ENCODE measurements at places on chromosomes 11 and 22. TPM values are rescaled to one million over a fixed set of nuclear protein-coding genes. Genes with fewer than 3 reads are reported as not detected.

DNA sequence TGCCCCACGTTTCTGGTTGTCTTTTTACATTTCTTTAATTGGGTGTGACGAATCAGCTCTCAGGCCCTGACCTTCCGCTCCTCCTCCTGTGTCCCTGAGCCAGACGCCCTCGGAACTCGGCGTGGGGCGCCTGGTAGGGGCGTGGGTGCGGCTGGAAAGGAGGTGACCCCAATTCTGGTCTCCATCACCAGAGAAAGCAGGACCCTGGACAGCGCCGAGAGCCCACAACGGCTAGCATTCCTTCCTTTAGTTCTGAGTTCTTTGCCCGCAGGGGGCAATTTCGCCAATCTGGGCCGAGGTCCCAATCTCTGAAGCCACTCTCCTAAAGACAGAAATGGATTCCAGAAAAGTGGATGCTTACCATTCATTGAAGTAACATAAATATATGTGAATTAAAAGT, 11.7 kb upstream of the RBMXL2 start:
- H3K4me1 ChIP-seq: no peaks in the 10 kb centered on the region
- peaks cover 11% of the 10 kb centered on the region for H3K27me3 ChIP-seq
- DNase-seq: no peak
- no peak overlapping the region for H3K4me3 ChIP-seq
- H3K27ac ChIP-seq: no peak overlapping the region
- H3K36me3 ChIP-seq: no peaks in the 10 kb centered on the region

DNA sequence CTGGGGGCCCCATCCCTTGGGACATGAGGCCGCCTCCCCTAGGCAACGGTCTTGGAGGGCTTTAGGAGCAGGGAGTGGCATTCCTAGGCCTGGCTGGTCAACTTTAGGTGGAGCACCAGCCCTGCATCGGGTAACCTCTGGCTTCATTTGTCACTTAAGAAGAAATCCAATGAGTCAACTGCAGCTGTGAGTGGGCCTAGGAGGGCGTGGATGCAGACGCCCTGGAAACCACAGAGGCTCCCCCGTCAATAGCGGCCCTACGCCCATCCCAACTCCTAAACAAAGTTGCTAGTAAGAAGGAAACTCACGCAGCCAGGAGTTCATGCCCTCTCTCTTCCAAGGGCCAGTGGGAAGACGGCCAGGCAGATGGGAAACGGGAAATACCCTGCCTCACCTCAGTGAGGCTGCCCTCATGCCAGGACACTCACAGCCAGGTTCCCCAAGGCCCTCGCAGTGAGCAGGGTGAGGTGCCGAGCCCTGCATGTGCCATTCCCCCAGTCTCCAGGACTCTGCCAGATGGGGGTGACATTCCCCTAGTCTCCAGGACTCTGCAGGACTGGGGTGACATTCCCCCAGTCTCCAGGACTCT, 20.8 kb downstream of the BID start:
- DNase-seq: no peak
- no peaks in the 10 kb centered on the region for H3K36me3 ChIP-seq
- H3K27ac ChIP-seq: no peak overlapping the region
- no peak overlapping the region for H3K4me3 ChIP-seq
- H3K4me1 ChIP-seq: peaks cover 6% of the 10 kb centered on the region

DNA sequence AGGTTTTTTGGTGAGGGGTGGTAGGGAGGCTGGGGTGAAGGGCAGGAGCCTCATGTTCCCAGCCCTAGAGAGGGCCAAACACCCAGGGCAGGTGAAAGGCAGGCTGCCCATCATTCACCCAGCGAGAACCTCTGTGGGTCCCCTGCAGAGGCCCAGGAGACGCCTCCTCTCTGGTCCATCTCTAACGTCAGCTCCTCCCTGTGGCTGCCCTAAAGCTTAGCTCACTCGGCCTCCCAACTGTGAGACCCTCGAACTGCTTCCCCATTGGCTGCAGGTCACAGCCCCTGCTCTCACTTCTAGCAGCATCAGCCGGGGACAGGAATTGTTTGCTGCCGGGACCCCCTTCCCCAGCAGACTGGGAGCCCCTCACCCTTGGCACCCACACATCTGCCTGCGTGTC, 615 bp upstream of the NFAM1 start:
- H3K4me3 ChIP-seq: no peak overlapping the region
- H3K27ac ChIP-seq: no peak overlapping the region
- peaks cover 93% of the 10 kb centered on the region for H3K27me3 ChIP-seq

- no peak for DNase-seq
- H3K27ac ChIP-seq: no peak overlapping the region
- H3K36me3 ChIP-seq: peaks cover 61% of the 10 kb centered on the region
- no peaks in the 10 kb centered on the region for H3K27me3 ChIP-seq
Observed at GRCh38 chr11:12942157-12942556, 67.0 kb upstream of the RASSF10 start.

GRCh38 chr11:131816051-131816450, 445.6 kb downstream of the NTM start:
- H3K27ac ChIP-seq: no peak overlapping the region
- no peak for DNase-seq
- peaks cover 86% of the 10 kb centered on the region for H3K27me3 ChIP-seq

DNA sequence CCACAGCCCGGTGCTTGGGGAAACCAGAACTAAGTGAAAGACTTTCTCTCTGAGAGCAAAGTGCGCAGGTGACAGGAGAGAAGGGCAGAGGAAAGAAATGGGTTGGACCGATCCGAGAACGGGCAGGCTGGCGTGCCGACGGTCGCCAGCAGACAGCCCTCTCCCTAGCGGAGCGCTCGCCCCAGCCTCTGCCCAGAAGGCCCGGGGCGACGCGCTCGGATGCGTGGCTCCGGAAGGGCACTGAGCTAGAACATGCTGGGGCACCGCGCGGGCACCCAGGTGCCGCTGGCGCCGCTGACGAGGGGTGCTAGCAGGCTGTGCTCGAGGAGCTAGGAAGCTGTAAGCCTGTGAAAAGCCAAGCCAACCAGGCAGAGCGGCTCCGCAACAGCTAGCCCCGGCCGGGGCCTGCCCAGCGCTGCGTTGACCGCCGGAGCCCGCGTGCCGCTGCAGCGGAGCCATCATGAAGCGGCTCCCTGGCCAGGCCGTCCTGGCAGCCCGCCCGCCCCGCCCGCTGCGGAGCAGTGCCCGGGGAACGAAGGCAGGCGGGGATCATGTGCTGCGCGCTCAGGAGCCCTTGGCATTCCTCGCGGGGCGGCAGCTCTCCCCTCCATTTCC, 22.1 kb upstream of the RRAS2 start:
- peaks cover 18% of the 10 kb centered on the region for H3K27me3 ChIP-seq
- peak overlapping the region; percentile 91 for H3K27ac ChIP-seq
- DNase-seq: peak; percentile 84
- peaks cover 24% of the 10 kb centered on the region for H3K4me1 ChIP-seq
- H3K4me3 ChIP-seq: peak overlapping the region; percentile 68

DNA sequence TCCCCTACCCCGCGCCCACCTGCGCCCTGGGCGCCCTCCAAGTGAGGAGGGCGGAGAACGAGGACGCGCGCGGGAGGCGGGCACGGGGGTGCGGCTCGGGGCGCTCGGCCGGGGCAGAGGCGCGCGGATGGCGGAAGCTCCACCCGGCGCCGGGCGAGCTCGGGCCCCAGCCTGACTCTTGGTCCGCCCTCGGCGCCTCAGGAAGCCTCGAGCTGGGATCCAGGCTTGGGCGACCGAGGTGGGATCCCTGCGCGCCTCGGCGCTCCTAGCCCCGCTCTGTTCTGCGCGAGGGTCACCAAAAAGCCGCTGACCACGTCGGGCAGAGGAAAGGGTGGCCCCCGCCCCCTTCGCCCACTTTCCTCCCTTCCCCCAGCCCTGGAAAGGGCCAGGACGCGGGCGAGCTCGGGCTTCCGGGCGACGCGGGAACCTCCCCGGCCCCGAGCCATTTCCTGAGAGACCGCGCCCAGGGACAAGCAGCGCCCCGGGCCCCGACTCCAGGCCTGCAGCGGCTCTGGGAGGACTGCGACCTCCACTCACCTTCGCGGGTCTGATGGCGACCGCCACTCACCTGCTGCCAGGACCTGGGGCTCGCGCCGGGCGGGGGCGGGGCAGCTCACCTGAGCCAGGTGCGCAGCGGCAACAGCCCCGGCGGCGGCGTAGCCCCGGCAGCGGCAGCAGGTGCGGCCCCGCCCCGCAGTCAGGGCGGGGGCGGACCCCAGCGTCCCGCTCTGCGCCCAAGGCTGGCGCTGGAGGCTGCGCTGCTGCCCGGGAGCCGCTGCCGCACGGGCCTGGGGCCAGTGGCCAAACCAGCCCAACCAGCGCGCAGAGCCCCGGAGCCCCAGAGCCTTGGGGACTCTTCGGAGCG, 2.2 kb upstream of the SIGIRR start:
- H3K27me3 ChIP-seq: peaks cover 70% of the 10 kb centered on the region
- DNase-seq: peak; percentile 66
- peaks cover 35% of the 10 kb centered on the region for H3K4me1 ChIP-seq
- H3K4me3 ChIP-seq: peak overlapping the region; percentile 68
- H3K36me3 ChIP-seq: no peaks in the 10 kb centered on the region

DNA sequence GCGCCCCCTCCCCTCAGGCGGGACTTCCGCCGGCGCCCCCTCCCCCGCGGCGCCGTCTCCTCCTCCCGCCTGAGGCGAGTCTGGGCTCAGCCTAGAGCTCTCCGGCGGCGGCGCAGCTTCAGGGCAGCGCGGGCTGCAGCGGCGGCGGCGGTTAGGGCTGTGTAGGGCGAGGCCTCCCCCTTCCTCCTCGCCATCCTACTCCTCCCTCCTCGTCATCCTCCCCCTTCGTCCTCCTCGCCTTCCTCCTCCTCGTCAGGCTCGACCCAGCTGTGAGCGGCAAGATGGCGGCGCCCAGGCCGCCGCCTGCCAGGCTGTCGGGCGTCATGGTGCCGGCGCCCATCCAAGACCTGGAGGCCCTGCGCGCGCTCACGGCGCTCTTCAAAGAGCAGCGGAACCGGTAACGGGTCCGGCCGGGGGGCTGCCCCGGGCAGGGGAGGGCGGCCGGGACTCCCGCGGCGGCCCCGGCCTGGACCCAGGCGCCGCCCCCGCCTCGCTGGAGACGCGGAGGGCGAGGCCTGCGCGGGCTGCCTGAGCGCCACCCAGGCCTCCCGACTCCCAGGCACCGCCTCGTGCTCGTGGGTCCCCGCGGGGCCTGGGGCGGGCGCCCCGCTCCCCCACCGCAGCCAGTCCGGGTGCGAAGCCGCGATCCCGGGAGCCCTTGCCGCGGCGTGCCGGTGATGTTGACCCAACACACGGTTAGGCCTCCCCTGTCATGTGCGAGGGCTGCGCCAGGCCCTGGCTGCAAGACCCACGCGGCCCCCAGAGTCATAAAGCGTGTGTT, at the start of gene ATXN10:
TSS of gene ATXN10 (plus strand) at position 52 of the 781 bp plus-strand sequence. CDS start at position 282, 230 bp downstream.
- DNase-seq: peak; percentile 69
- H3K36me3 ChIP-seq: no peaks in the 10 kb centered on the region
- H3K4me3 ChIP-seq: peak within 1 kb of the TSS; percentile 91
- peak within 1 kb of the TSS; percentile 84 for H3K27ac ChIP-seq

GRCh38 chr11:114463999-114464398, 24.7 kb downstream of the REXO2 start:
- H3K27ac ChIP-seq: no peak overlapping the region
- no peaks in the 10 kb centered on the region for H3K27me3 ChIP-seq
- DNase-seq: no peak
- peaks cover 7% of the 10 kb centered on the region for H3K36me3 ChIP-seq

DNA sequence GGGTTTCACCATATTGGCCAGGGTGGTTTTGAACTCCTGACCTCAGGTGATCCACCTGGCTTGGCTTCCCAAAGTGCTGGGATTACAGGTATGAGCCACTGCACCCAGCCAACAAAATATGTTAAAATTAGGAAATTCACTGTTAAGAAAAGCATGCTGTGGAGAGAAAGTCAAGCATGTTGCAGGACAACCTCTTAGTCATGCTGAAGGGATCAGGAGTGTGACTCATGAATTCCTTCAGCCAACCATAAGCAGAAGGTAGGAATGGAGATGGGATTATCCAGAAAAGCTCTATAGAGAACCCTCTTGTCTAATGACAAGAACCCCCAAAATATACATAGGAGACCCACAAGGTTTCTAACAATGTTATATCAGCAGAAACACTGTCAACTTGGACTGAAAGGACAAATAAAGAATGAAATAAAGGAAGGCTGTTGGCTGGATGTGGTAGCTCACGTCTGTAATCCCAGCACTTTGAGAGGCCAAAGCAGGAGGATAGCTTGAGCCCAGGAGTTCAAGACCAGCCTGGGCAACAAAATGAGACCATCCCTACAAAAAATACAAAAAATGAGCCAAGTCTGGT, 16.0 kb downstream of the MRTFA start:
- H3K27ac ChIP-seq: no peak overlapping the region
- no peaks in the 10 kb centered on the region for H3K27me3 ChIP-seq

DNA sequence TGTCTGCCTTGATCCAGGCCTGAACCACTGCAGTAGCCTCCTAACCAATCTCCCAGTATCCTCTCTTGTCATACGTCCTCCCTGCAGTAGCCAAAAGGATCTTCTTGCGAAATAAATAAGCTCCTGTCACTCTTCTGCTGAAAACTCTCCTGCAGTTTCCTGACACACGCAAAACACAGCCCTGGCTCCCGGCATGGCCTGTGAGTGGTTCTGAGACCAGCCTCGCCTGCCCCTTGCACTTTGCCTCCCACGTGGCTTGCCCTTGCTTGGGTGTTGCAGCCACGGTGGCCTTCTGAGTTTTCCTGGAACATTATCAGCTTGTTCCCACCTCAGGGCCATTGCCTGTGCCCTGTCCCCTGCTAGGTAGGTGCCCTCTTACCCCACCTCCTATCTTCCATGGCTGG, 7.2 kb downstream of the ZC3H7B start:
- peaks cover 17% of the 10 kb centered on the region for H3K4me1 ChIP-seq
- peak overlapping the region; percentile 41 for H3K27ac ChIP-seq
- H3K36me3 ChIP-seq: peaks cover 4% of the 10 kb centered on the region
- H3K4me3 ChIP-seq: no peak overlapping the region

DNA sequence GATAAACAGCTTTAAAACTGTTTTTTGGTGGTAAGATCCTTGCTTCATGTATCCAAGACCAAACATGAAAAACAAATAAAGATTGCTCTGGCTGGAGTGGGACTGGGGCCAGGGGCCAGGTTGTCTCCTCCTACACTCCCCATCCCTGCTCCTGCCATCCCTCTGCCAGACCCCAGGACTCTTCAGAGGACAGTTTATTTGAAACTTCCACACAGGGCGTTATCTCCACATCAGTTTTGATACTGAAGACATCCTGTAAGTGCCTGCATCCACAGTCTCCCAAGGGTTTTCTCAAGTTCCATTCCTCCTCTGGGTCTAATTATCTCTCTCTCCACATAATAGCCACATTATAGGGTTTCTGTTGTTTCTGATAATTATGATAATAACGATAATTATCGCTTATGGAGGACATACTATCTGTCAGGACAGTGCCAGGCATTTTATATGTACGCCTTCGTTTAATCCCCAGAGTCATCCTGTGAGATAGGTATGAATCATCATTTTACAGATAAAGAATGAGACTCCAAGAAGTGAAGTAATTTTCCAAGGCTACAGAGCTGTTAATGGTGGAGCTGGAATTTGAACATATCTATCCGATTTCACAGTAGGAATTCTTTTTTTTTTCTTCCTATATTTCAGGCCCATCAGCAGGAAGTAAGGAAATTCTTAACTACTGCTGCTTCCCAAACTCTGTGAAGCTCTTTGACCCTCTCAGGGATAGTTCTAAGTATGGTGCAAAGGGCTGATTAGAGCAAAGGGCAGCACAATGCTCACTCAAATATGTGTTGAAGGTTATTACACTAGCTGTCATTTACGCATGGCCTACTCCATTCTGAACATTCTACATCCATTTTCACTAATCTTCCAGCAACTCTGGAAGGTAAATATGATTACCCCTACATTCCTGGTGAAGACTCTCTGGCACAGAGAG, 488.0 kb upstream of the CCDC90B start:
- no peak for DNase-seq
- H3K27ac ChIP-seq: no peak overlapping the region
- no peaks in the 10 kb centered on the region for H3K27me3 ChIP-seq
- H3K4me3 ChIP-seq: no peak overlapping the region
- no peaks in the 10 kb centered on the region for H3K4me1 ChIP-seq

The LYVE1 gene
- total RNA-seq: 41.1 TPM

The HBD gene
- total RNA-seq: not detected

The MICALL1 gene
- total RNA-seq: 14.8 TPM

The P4HA3 gene
- 0.16 TPM for total RNA-seq

The TRIOBP gene
- 86.5 TPM for total RNA-seq

The RBMXL2 gene
- not detected for total RNA-seq

The EIF3D gene
- total RNA-seq: 75.4 TPM

The TEX54 gene
- total RNA-seq: not detected

Data from left ventricle myocardium inferior (tissue), 1 donor.